ENCODE measurements at places on chromosomes 3 and 15.

GRCh38 chr3:63015614-63016309 is 140.5 kb upstream of the CADPS start:
- DNase-seq, result no peak

DNA sequence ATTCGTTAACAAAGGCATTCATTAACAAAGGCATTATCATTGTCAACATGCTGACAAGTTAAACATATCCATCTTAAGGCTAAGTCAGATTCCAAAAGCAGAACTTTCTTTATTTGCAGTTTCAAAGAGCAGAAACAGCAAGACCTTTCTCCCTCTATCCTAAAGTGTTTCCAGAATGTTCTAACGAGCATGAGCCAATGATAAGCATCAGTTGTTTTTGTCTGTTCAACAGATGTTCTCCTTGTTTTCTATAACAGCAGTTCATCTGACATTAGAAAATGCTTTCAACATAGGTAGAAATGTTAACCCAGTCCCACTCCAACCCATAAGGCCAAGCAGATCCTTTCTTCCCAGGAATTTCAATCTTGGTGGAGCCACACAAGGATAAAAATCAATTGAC is 77.6 kb upstream of the POMGNT2 start:
- no peak for DNase-seq

DNA sequence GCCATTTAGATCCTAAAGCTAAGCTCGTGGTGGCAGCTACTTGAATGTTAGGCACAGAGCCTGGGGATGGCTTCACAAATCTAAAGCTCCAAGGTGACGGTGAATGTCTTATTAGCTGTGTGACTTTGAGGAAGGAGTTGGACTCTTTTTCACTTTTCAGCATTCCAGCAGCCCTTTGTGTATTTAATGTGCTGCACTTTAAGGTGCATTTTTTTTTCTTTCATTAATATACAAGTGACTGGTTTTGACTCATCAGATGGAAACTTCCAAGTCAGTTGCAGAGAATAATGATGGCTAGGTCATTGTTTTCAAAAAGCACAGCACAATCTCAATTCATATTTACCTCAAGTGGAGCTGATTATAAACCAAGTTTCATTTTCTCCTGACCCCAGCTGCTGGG is 55.8 kb downstream of the TMED3 start:
- no peak for DNase-seq

DNA sequence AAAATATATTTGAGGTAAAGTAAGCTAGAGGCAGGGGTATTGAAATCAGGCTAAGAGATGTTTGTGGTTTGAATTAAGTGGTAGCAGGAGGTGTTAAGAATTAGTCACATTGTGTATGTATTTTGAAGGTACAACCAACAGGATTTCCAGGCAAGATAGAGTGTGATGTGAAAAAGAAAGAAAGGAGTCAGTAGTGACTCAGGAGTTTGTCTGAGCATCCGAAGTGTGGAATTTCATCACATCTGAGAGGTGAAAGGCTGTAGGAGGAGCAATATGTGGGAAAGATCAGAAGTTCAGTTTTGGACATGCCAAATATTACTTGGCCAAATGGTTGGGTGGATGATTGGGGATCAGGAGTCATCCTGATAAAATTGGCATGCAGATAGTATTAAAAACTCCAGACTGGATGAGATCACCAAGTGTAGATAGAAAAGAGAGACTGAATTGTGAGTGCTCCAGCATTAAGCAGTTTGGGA is 32.1 kb upstream of the EBLN2 start:
- DNase-seq, result no peak

Measured in stimulated activated CD8-positive, alpha-beta memory T cell treated with anti-CD3 and anti-CD28 coated beads, Interleukin-7, amount 100 ng/mL, for 1 hour (primary cell).